ENCODE measurements at places on chromosomes 7 and 10. TPM values are rescaled to one million over a fixed set of nuclear protein-coding genes. Genes with fewer than 3 reads are reported as not detected.

GRCh38 chr10:74937266-74937856, 111.0 kb downstream of the KAT6B start:
- peaks cover 1% of the 10 kb centered on the region for H3K4me1 ChIP-seq
- H3K27ac ChIP-seq, result no peak overlapping the region
- peaks cover 4% of the 10 kb centered on the region for H3K36me3 ChIP-seq
- DNase-seq, result no peak
- no peak overlapping the region for H3K4me3 ChIP-seq

The WIPF3 gene
- not detected for total RNA-seq

The TDRD1 gene
- total RNA-seq, result 0.10 TPM

DNA sequence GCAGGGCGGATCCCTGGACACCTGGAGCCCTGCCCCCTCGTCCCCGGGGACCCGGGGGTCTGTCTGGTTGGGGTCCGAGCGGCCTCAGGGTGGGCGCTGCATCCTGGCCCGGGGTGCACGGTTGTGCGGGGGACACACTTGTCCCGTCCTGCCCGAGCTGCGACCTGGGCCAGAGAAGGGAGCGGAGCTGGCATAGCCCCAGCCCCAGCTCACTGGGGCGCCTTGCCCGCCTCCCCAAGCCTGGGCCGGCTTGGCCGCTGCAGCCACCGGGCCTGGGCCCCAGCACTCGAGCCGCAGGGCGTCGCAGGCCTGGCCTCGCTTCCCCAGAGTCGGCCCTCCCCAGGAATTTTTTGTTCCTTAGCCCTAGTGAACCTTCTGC, 54.5 kb downstream of the GLRX3 start:
- DNase-seq, result no peak
- peaks cover 6% of the 10 kb centered on the region for H3K27me3 ChIP-seq
- H3K27ac ChIP-seq, result no peak overlapping the region
- H3K36me3 ChIP-seq, result peaks cover 1% of the 10 kb centered on the region
- H3K4me1 ChIP-seq, result no peaks in the 10 kb centered on the region

- no peak for DNase-seq
- no peak overlapping the region for H3K27ac ChIP-seq
- peaks cover 31% of the 10 kb centered on the region for H3K27me3 ChIP-seq
- no peak overlapping the region for H3K4me3 ChIP-seq
- H3K36me3 ChIP-seq, result peaks cover 5% of the 10 kb centered on the region
- H3K4me1 ChIP-seq, result peaks cover 25% of the 10 kb centered on the region
Observed at GRCh38 chr7:22660732-22661131, 66.3 kb upstream of the IL6 start.

DNA sequence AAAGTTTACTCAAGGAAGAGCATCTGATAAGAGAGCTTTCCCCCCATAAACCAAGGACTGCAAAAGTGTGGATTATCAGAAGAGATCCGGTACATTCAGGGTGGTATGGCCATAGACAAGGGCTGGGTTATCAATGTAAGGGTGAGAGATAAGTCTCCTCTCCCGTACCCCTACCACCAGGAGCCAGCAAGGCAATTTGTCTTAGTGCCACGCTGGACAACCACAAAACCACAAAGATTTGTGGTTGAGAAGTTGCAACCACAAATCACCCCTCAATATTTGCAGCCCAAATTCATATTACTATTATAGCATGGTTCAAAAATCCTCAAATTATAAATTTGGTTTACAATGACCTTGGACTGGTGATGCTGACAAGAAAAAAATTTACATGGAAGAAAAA, 2.3 kb upstream of the ZSCAN25 start:
- peaks cover 48% of the 10 kb centered on the region for H3K4me1 ChIP-seq
- peaks cover 19% of the 10 kb centered on the region for H3K36me3 ChIP-seq
- H3K27me3 ChIP-seq, result peaks cover 5% of the 10 kb centered on the region
- DNase-seq, result no peak

The C7orf57 gene
- total RNA-seq, result 0.21 TPM

DNA sequence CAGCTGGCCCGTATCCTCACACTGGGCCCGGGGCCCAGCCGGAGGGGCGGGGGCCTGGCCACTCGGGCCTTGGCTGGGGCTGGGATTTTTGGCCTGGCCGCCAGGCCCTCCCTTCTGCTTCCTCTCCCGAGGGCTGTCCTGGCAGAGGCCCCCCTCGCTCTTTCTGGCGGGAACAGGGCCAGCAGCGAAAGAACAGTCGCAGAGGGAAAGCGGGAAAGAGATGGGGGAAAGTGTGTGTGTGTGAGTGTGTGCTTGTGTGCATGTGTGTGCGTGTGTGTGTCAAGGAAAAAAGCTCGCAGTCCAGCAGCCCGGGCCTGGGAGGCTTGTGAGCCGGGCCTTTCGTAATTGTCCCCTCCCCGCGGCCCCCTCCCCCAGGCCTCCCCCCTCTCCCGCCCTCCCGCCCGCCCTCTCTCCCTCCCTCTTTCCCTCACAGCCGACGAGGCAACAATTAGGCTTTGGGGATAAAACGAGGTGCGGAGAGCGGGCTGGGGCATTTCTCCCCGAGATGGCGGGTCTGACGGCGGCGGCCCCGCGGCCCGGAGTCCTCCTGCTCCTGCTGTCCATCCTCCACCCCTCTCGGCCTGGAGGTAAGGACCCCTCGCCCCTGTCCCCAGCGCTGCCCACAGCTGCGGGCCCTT, at the start of gene ELN:
Gene ELN, plus strand, starts transcription at position 491 of the 638 bp plus-strand sequence. Its CDS starts 15 bp downstream, at position 506.
- no peaks in the 10 kb centered on the region for H3K4me1 ChIP-seq
- H3K27me3 ChIP-seq, result peaks cover 49% of the 10 kb centered on the region
- no peak for DNase-seq
- no peak within 1 kb of the TSS for H3K4me3 ChIP-seq
- H3K36me3 ChIP-seq, result no peaks in the 10 kb centered on the region
- no peak within 1 kb of the TSS for H3K27ac ChIP-seq

GRCh38 chr10:10891124-10892082, 126.3 kb upstream of the CELF2 start:
- DNase-seq, result no peak
- H3K27ac ChIP-seq, result no peak overlapping the region
- H3K27me3 ChIP-seq, result peaks cover 1% of the 10 kb centered on the region
- H3K36me3 ChIP-seq, result no peaks in the 10 kb centered on the region

The CLDN3 gene
- total RNA-seq, result not detected

The CXCL12 gene
- total RNA-seq, result not detected

DNA sequence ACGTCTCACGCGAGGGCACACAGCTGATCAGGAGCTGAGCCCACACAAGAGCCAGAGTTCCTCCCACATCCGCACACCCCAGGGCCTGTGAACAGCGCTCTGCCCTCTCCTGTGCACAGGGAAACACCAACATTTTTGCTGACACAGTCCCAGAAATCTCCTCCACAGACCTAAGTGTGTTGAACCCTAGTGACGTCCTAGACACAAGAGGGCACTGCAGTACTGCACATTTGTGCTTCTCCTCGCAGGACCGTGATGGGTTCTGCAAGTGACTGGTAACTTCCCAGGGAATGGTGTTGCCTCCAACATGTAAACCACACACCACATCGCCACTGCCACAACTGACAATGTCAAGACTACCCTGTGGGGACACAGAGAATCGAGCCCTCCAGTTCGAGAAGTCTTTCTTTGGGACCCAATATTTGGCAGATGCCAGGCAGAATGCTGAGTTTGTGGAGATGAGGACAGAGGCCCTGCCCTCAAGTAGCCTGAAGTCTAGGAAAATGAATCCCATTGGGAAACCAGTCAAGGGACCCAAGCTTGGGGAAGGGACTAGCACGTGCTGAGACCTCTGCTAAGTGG, 170.3 kb downstream of the PAXIP1 start:
- H3K36me3 ChIP-seq, result no peaks in the 10 kb centered on the region
- H3K27ac ChIP-seq, result no peak overlapping the region
- H3K27me3 ChIP-seq, result no peaks in the 10 kb centered on the region
- DNase-seq, result no peak

GRCh38 chr7:101453617-101454016, 90.9 kb downstream of the COL26A1 start:
- no peaks in the 10 kb centered on the region for H3K27me3 ChIP-seq
- no peak overlapping the region for H3K4me3 ChIP-seq

- H3K36me3 ChIP-seq, result peaks cover 35% of the 10 kb centered on the region
- H3K4me1 ChIP-seq, result peaks cover 49% of the 10 kb centered on the region
- peak overlapping the region; percentile 98 for H3K4me3 ChIP-seq
Observed at GRCh38 chr10:68902382-68902781, 1.3 kb downstream of the DDX50 start.

DNA sequence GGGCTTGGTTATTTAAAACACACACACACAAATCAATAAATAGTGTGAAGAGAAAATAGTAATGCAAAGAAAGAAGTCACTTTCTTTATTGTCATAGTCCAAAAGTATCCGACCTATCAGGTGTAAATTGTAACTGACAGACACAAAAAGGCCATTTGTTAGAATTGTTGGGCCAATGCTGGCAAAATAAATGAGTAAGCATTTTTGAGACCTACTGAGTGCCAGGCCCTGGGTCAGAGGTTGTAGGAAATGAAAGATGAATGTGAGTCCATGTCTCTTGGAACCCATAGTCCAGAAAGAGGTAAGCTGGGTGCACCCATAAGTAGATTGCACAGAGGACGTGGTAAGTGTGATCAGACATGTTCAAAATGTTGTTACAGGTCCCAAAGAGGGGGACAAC, 13.5 kb upstream of the EGR2 start:
- no peak for DNase-seq
- H3K27ac ChIP-seq, result no peak overlapping the region
- no peaks in the 10 kb centered on the region for H3K4me1 ChIP-seq

The LEP gene
- not detected for total RNA-seq

DNA sequence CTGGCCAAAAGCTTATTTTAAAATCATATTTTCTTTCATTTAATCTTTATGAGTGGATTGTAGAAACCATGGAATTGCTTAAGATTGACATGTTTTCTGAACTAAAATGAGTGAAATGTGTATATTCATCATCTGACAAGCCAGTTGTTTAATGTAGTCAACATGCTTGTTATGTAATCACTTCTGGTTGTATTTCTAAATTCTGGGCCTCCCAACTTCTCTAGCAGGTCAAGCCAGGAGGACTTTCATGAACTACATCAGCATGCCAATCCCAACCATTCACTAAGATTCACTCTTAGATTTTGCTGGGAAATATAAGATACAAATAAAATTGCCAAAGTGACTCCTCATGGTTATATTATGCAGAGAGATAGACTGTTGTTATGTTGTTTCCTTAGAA, 21.1 kb upstream of the MAP3K8 start:
- H3K27me3 ChIP-seq, result no peaks in the 10 kb centered on the region
- H3K36me3 ChIP-seq, result no peaks in the 10 kb centered on the region
- no peak overlapping the region for H3K4me3 ChIP-seq
- H3K27ac ChIP-seq, result no peak overlapping the region
- H3K4me1 ChIP-seq, result peaks cover 19% of the 10 kb centered on the region

DNA sequence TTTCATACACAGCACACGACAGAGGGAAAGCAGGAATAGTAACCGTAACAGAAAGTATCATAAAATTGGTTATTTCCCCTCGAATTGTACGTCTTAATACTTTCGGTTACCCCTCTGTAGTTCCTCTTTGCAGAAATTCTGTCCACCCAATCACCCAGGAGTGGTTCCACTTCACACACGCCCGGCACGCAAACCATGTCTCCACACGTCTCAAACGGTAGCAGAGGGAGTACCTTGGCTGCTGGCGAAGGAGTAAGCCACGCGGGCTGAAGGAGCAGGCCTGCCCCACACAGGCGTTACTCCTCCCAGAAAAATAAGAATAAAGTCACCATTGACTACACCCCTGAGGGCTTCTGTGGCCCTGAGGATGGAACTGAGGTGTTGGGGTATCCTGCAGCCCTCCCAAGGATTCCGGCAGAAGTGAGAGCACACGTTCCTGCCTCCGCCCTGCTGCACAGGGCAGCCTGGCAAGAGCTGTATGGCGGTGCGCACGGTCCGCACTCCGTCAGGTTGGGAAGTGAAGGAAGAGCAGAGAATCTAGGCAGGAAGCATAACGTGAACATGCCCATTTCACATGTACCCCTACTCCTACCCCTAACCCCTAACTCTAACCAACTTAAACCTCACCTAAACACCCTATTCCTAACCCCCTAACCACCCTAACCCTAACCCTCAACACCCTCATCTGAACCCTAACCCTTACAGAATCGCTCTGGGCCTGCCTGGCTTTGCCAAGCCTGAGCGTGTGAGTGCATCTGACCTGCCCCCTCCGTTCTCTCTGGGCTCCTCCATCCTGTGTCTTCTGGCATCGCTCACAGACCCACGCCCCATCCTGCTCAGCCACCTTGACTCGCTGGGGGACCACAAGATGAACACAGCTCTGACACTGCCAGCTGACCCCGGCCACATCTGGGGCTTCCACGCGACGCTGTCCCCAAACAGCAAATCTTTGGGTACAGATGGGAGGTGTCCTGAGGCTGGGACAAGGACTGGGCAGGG, 18.2 kb downstream of the GPR146 start:
- peaks cover 4% of the 10 kb centered on the region for H3K36me3 ChIP-seq
- peaks cover 23% of the 10 kb centered on the region for H3K4me1 ChIP-seq
- H3K27me3 ChIP-seq, result no peaks in the 10 kb centered on the region
- DNase-seq, result no peak

The CFTR gene
- not detected for total RNA-seq

The SPDYE17 gene
- not detected for total RNA-seq
